Left renal pelvis (tissue), 4 donors: ENCODE measurements at places on chromosomes 6 and 20. TPM values are rescaled to one million over a fixed set of nuclear protein-coding genes. Genes with fewer than 3 reads are reported as not detected.

DNA sequence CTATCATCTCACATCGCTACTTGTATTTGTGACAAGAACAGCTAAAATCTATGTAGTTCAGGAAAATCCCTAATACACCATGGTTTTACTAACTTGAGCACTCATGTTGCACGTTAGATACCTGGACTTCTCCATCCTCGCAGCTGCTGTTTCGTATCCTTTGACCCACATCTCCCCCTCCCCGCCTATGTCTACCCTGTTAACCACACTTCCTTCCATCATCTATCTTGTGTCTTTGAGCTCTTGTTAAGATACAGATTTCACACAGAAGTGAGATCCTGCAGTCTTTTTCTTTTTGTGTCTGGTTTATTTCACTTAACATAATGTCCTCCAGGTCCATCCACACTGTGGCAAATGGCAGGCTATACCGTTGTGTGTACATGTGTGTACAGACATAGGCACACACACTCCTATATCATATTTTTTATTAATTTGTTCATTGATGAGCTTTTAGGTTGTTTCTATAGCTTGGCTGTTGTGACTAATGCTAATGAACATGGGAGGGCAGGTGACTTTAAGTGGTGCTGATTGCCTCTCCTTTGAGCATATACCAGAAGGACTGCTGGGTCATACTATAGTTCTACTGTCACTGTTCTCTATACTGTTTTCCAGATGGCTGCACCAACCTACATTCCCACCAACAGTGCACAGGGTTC is 117.8 kb downstream of the WDR27 start:
- no peak for DNase-seq

DNA sequence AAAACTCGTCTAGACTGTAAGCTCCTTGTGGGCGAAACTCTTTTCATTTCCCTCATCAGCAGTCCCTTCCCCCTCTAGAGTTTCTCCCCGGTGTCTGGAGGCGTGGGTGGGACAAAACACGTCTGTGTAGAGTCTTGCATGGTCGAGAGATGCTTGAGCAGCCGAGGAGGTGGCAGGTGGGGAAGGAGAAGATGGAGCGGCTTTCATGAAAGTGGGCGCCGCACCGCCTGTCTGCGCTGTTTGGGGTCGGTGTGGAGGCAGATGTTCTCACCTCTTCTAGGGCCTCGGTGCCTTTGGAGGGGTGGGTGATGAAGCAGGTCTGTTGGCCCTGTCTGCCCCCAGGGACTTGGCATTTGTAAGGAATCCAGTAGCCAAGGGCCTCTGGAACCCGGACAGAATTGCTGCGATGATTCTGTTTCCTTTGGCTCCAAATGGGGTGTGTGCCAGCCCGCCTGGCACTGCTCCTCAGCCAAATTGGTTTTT is 1.2 kb downstream of the BRPF3 start:
- DNase-seq: no peak

DNA sequence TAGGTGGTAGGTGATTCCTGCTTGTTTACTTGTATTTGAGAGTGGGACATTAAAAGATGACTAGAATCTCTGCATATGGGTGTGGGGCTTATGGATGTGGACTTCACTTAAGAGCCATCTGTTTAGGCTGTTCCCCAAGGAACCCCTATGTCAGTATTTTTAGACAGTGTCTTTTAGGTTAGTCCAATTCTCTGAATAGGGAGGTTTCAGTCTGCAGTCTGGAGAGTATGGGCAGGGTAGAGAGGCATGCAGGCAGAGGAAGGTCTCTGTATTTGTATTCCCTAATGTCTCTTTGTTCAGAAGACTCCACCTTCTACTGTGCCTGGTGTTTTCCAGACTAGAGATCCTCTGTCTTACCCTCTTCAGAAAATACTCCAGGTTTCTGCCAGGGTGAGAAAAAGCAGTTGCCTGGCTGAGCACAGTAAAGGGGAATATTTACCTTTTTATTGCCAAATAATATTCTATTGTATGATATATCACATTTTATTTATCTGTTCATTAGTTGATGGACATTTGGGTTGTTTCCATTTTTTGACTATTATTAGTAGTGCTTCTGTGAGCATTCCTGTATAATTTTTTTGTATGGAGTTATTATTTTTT is 19.1 kb downstream of the SLX4IP start:
- DNase-seq: no peak

DNA sequence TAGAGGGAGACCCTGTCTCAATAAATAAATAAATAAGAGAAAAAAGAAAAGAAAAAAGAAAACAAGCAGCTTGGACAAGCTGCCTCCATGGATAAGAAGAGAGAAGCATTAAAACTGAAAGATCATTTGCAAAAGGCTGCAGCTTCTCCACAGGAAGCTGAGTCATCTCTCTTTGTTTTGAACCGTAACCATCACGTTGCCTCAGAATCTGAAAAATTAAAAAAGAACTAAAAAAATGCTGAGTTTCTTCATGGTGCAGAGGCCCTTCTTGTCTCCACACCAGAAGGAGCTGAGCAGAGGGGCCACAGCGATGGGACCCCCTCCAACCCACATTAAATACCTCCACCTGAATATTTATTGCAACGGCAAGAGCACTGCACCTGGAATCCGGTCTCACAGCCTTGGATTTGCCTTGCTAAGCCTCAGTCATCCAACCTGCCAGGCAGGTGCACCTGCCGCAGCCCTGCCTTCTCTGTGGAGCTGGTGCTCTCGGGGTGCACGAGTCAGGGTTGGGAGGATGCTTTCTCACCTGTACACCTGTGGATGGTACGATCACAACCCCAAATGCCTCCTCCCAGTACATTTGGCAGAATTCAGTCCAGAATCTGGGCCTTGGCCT is 28.1 kb downstream of the TOX2 start:
- DNase-seq: no peak

DNA sequence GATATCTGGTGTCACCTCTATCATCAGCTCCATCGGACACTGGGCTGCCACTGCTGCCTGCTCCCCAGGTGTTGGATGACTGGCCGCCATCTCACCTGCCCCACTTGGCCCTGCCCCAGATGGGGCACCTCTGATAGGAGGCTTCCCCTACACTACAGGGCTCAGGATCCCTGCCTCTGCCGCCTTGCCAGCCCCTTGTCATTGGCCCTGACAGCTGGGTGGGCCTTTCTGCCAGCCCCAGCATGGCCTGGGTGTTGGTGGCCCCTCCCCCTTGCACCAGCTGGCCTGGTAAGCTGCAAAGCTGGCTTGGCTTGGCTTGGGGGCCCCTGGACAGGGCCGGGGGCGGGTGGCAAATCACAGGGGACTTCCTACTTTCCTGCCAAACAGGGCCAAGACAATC is 10.6 kb downstream of the PACSIN1 start:
- DNase-seq: no peak

DNA sequence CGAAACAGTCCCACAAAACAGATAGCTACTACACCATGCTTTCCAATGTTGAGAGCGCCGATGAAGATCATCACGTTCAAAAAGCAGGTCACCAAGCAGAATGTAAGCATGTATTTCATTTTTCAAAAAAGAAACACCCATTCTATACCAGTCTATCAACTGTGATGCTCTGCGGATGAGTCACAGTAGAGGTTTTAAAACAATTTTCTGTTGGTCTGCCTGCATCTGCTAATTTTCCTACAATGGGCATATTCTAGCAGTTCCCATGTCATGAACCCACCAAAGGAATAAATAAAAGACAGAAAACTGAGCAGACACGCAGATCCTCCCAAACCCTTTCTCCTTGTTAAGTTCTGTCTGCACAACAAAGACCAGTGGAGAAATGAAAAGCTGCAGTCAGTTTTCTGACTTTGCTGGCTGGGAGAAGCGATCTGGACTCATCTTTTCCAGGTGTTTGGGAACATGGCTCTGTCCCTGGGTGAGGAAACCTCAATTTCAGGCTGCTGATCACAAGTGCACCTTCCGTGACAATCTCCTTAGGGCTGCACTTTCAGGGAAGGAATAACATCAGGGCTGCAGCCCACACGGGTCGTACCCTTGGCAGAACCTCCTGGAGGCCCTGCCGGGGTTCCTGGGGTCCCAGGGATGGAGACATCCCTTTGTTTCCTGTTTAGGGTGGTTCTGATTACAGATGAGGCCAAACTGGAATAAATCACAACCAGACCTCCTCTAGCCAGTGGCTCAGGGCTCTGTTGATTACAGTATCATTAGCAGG is 200.1 kb downstream of the BMP7 start:
- no peak for DNase-seq

Gene LY6G6C
- polyA plus RNA-seq: not detected

- DNase-seq: peak; percentile 50
These were observed 24.4 kb downstream of the CNBD2 start for GRCh38 chr20:35992713-35993335.

- DNase-seq: no peak
These were observed 19.7 kb downstream of the NPEPL1 start for GRCh38 chr20:58712151-58712791.

Gene TSPO2
- 0.39 TPM for polyA plus RNA-seq

- no peak for DNase-seq
These were observed 534.0 kb downstream of the KHDRBS2 start for GRCh38 chr6:61751986-61752385.

DNA sequence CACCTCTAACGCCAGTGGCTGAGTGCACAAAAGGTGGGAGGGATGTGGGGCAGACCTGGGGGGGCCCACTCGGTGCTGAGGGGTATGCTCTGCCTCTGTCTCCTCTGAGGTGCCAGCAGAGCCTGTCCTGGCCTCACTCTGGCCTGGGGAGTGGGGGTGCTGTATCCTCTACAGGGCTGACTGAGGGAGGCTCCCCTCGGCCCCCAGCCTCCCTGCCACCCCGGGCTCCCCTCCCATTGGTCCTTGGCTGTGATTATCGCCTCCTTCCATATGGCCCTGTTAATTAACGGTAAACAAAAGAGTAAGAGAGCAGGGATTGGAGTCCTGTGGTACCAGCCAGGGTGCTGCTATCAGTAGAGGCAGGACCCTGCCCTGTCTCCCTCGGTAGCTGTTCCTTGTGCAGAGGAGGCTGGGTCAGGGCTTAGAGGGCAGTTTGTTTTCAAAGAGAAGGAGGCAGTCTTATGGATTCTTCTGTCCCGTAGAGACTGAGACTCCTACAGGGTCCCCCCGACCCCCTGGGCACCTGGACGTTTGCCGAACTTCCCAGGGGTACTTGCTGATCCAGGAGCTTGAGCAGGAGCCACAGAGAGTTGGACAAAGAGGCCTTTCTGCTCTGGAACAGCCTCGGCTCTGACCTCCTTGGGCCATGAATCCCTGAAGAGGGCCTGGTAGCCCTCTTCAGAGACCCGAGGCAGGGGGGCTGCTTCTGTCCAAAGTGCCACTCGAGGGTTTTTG is 1.8 kb downstream of the MYT1 start:
- DNase-seq: no peak

Gene NKX2-2
- not detected for polyA plus RNA-seq

Gene KCNK16
- polyA plus RNA-seq: not detected

Gene ACAT2
- 43.2 TPM for polyA plus RNA-seq

DNA sequence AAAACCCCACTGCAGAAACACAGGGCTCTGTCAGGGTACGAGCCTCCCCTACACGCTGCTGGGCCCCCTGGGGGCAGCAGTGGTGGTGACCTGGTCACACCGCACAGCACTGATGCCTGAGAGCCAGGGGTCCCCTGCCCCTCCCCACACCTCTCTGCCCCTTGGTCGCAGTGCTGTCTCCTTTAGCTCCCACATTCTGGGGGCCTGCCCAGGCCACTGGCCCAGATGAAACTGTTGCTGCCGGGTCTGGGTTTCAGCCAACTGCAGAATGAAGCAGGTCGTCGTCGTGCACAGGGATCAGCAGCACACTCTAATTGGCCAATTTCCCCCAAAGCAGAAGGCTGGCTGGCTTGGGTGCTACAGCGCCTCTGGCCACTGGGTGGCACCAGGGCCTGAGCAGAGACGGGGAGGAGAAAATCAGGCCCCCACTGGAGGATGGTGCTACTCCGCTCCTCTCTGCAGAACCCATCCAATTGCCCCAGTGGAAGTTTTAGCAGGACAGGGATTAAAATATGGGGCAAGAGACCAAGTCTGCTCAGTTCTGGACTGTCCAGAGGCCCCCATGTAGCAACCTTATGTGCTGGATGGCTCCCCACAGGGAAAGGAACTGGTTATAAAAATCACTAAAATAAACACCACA is 26.1 kb downstream of the DIDO1 start:
- no peak for DNase-seq

GRCh38 chr6:84453499-84453898 is 226.1 kb upstream of the CEP162 start:
- no peak for DNase-seq

- no peak for DNase-seq
These were observed 19.5 kb downstream of the NDUFAF4 start for GRCh38 chr6:96878143-96878542.

Gene IMPG1
- 0.52 TPM for polyA plus RNA-seq

GRCh38 chr6:40845553-40845952 is 193.5 kb downstream of the UNC5CL start:
- DNase-seq: no peak

DNA sequence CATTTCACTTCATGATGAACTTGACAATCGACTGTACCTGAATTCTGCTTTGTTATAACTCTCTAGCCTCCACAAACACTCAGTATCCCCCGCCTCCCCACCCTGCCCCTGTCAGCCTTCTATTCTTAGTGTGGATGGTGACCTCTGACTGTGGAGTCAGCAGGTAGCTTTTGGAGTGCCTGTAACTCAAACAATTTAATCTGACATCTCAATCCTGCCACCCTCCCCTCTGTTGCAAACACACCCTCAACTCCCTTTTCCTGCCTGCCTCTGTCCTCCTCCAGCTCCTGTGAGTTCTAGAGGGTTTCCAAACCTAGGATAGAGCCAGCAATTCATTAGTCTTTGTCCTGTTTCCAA is 20.3 kb downstream of the DAAM2 start:
- no peak for DNase-seq

Gene SLC26A8
- polyA plus RNA-seq: 0.16 TPM

DNA sequence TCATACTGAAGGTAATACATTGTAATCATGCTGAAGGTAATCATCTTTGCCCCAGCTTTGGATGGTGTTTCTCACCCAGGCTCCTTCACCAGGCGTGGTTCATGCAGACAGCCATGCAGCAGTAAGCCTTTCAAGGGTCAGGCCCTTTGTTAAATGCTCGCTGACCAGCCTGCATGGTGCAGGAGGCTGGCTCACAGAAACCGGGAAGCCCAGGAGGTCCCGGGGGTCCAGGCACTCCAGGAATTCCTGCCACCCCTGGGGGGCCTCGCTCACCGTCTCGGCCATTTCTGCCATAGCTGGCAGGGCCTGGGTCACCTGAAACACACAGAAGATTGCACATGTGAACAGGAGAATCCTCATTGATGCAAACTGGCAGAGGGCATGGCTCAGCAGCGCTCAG is 86.1 kb downstream of the COL9A1 start:
- DNase-seq: no peak

Gene MCHR2
- not detected for polyA plus RNA-seq

DNA sequence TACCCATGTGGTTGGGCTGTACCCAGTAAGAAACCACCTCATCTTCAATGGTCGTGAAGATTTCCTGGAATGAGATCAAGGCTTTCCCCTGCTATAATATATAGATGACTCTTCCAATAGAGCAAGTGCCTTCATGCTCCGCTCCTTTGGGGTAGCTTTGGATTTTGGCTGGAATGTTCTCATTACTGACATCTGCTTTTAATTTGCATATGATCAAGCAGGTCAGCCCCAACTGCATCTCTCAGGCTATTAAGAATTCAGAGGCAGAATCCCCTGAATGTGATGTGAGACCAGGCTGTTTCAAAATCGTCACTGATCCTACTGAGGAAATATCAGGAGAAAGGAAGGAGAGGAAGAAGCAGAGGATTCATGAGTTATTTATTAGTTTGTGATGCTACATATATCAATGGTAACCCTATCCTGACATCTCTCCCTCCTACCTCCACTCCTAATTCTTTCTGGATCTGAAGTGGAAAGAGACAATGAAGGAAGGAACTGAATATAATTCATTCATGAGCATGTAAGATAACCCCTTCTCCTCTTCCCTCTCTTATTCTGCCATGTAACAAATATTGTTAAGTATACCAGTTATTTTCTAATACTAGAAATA is 47.6 kb upstream of the FUCA2 start:
- no peak for DNase-seq

GRCh38 chr6:149683256-149683859 is 34.5 kb downstream of the LATS1 start:
- no peak for DNase-seq
